ENCODE measurements at places on chromosomes 12 and 14. TPM values are rescaled to one million over a fixed set of nuclear protein-coding genes. Genes with fewer than 3 reads are reported as not detected.

- no peak overlapping the region for H3K4me3 ChIP-seq
- H3K27me3 ChIP-seq: peaks cover 6% of the 10 kb centered on the region
- H3K36me3 ChIP-seq: no peaks in the 10 kb centered on the region
- H3K27ac ChIP-seq: no peak overlapping the region
These were observed 117.5 kb downstream of the ANO2 start for GRCh38 chr12:5827591-5827990.

GRCh38 chr14:99872786-99873440, 79.7 kb downstream of the EML1 start:
- H3K4me3 ChIP-seq: no peak overlapping the region
- peaks cover 62% of the 10 kb centered on the region for H3K27me3 ChIP-seq
- no peaks in the 10 kb centered on the region for H3K4me1 ChIP-seq
- DNase-seq: no peak
- no peak overlapping the region for H3K27ac ChIP-seq
- no peaks in the 10 kb centered on the region for H3K36me3 ChIP-seq

DNA sequence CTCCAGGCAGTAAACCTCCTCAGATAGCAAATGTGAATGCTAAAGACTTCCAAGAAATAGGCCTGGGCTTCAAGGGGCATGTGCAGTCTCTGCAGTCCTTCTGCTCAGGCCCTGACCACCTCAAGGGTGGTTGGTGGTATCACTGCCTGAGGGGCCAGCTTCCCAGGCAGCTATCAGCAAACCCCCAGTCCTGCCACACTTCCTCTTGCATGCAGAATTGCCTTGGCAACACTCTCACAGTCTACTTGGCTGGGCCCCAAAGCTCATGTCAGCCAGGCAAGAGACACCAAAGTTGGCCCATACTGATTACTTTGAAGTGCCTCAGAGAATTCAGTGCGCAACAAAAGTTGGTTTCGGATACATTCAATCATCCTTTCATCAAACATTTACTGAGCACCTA, 3.5 kb upstream of the ASB8 start:
- no peak for DNase-seq
- H3K4me3 ChIP-seq: no peak overlapping the region
- H3K36me3 ChIP-seq: no peaks in the 10 kb centered on the region
- no peak overlapping the region for H3K27ac ChIP-seq
- peaks cover 30% of the 10 kb centered on the region for H3K4me1 ChIP-seq
- H3K27me3 ChIP-seq: peaks cover 9% of the 10 kb centered on the region

GRCh38 chr12:28770322-28770721, 378.8 kb upstream of the FAR2 start:
- DNase-seq: no peak
- H3K4me3 ChIP-seq: no peak overlapping the region
- no peaks in the 10 kb centered on the region for H3K27me3 ChIP-seq
- no peaks in the 10 kb centered on the region for H3K36me3 ChIP-seq

- no peak overlapping the region for H3K27ac ChIP-seq
- no peak for DNase-seq
- H3K4me3 ChIP-seq: no peak overlapping the region
- no peaks in the 10 kb centered on the region for H3K4me1 ChIP-seq
- H3K27me3 ChIP-seq: no peaks in the 10 kb centered on the region
These were observed 586.6 kb upstream of the NOVA1 start for GRCh38 chr14:27184427-27184826.

- H3K27ac ChIP-seq: no peak overlapping the region
- no peak for DNase-seq
- no peaks in the 10 kb centered on the region for H3K27me3 ChIP-seq
These were observed 356.9 kb upstream of the STXBP6 start for GRCh38 chr14:25406818-25407217.

- H3K4me1 ChIP-seq: peaks cover 65% of the 10 kb centered on the region
- H3K27ac ChIP-seq: peak overlapping the region; percentile 92
- H3K36me3 ChIP-seq: peaks cover 7% of the 10 kb centered on the region
- peak; percentile 51 for DNase-seq
These were observed 2.7 kb upstream of the RPS6KA5 start for GRCh38 chr14:91063119-91063518.

DNA sequence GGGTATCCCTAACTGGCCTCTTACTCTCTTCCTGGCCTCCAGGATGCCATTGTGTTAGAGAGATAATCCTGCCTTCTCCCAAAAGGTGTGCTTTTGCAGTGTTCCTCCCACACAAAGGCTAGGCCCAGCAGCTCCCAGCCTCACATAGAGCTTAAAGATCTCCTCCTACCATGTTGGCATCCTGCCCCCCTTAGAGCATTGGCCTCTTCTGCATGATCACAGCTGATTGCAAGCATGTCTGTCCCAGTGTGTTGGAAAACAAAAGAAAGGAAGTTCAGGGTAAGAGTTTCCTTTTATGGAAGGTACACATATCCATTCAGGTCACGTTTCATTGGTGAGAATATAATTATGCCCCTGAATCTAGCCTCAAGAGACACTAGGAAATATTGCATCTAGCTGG, 405.4 kb downstream of the TMTC2 start:
- H3K36me3 ChIP-seq: no peaks in the 10 kb centered on the region
- no peak for DNase-seq
- no peaks in the 10 kb centered on the region for H3K4me1 ChIP-seq
- no peak overlapping the region for H3K27ac ChIP-seq
- no peak overlapping the region for H3K4me3 ChIP-seq

DNA sequence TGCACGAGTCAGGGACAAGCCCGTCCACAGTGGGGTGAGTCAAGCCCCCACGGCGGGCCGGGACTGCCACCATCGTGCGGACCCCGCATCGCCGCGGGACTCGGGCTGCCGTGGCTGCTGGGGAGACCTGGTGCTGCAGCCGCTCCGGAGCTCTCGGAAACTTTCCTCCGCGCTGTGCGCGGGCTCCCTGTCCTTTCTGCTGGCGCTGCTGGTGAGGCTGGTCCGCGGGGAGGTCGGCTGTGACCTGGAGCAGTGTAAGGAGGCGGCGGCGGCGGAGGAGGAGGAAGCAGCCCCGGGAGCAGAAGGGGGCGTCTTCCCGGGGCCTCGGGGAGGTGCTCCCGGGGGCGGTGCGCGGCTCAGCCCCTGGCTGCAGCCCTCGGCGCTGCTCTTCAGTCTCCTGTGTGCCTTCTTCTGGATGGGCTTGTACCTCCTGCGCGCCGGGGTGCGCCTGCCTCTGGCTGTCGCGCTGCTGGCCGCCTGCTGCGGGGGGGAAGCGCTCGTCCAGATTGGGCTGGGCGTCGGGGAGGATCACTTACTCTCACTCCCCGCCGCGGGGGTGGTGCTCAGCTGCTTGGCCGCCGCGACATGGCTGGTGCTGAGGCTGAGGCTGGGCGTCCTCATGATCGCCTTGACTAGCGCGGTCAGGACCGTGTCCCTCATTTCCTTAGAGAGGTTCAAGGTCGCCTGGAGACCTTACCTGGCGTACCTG, 1.1 kb downstream of the PDE3A start:
- peak overlapping the region; percentile 77 for H3K4me3 ChIP-seq
- no peaks in the 10 kb centered on the region for H3K36me3 ChIP-seq
- no peak for DNase-seq
- H3K27ac ChIP-seq: no peak overlapping the region
- peaks cover 57% of the 10 kb centered on the region for H3K27me3 ChIP-seq

- no peaks in the 10 kb centered on the region for H3K36me3 ChIP-seq
- DNase-seq: no peak
- H3K4me1 ChIP-seq: peaks cover 21% of the 10 kb centered on the region
- peaks cover 6% of the 10 kb centered on the region for H3K27me3 ChIP-seq
- no peak overlapping the region for H3K4me3 ChIP-seq
- peak overlapping the region; percentile 29 for H3K27ac ChIP-seq
These were observed 121.4 kb upstream of the RAP1B start for GRCh38 chr12:68489273-68489672.

DNA sequence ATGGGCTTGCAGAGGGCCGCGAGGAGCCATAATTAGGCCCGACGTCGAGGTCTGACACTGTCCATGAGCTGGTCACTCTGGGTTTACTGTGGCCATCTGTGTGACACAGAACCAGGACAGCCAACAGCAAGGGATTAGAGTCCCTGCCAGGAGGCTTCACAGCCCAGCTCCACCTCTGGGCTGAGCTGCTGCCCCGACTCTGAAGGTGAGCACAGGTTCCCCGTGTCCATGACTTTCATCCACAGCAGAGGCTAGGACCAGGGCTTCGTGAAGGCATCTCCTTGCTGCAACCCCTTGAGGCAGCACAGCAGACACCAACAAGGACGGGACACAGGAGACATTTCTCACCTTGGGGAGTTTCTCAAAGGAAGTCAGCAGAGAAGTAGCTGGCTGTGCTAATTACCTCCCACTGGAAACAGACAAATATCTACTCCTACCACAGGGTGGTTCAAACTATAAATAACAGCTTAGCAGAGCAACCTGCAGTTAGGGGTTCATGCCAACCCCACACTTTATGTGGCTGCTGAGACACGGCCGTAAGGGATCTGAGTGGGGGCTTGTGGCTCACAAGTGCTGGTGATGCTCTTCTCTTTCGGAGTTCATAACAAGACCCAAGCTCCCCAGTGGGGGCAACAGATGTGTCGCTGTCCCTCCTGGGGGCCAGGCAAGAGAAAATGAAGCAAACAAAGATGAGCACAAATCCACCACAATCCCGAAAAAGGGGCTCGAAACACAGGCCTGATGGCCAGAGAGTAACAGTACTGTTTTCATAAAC, 29.2 kb downstream of the ZFYVE21 start:
- no peak overlapping the region for H3K4me3 ChIP-seq
- H3K36me3 ChIP-seq: no peaks in the 10 kb centered on the region
- H3K4me1 ChIP-seq: peaks cover 18% of the 10 kb centered on the region
- H3K27ac ChIP-seq: no peak overlapping the region
- H3K27me3 ChIP-seq: no peaks in the 10 kb centered on the region

- no peaks in the 10 kb centered on the region for H3K36me3 ChIP-seq
- H3K4me3 ChIP-seq: no peak overlapping the region
- DNase-seq: no peak
- no peak overlapping the region for H3K27ac ChIP-seq
These were observed 48.5 kb upstream of the ARHGAP5 start for GRCh38 chr14:32028599-32028998.

- H3K27ac ChIP-seq: no peak overlapping the region
- H3K36me3 ChIP-seq: no peaks in the 10 kb centered on the region
- peaks cover 8% of the 10 kb centered on the region for H3K27me3 ChIP-seq
- no peaks in the 10 kb centered on the region for H3K4me1 ChIP-seq
- DNase-seq: no peak
- no peak overlapping the region for H3K4me3 ChIP-seq
These were observed 109.8 kb upstream of the CPSF6 start for GRCh38 chr12:69129564-69129963.

DNA sequence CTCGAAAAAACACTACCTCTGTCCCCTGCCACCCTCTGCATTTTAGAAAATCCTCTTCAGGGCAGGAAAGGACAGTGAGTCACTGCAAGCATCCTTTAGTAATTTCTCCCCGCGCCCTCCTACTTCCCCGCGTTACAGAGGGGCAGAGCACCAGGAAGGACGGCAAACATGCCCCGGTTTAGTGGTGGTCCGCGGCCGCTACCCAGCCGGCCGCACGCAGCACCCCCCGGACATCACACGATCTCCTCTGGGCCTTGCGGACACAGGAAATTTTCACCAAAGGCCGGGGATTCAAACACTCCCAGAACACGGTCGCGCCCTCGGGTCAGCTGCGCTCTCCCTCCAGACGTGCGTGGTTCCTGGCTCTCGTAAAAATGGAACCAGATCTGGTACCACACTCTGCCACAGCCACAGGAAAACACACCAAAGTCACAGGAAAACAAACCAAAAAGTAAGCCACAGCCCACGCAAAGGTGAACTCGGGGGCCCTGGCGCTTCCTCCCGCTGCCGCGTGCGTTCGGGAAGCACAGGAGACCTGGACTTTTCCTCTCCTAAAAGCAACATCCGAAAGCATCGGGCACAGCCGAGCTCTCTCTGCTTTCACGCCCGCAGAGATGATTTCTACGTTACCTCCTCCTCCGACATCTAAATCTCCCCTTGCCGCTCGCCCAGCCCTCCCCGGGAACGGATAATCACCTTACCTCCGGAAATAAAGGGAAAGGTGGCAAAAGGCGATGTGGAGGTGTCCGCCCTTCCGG, 839 bp downstream of the SLC38A1 start:
- H3K27ac ChIP-seq: peak overlapping the region; percentile 99
- H3K4me1 ChIP-seq: peaks cover 25% of the 10 kb centered on the region
- peak; percentile 29 for DNase-seq
- no peaks in the 10 kb centered on the region for H3K27me3 ChIP-seq
- no peak overlapping the region for H3K4me3 ChIP-seq
- H3K36me3 ChIP-seq: peaks cover 14% of the 10 kb centered on the region

- no peak for DNase-seq
- no peak overlapping the region for H3K27ac ChIP-seq
- no peaks in the 10 kb centered on the region for H3K27me3 ChIP-seq
- H3K4me3 ChIP-seq: no peak overlapping the region
- no peaks in the 10 kb centered on the region for H3K36me3 ChIP-seq
These were observed 623.5 kb downstream of the FLRT2 start for GRCh38 chr14:86153480-86153879.

DNA sequence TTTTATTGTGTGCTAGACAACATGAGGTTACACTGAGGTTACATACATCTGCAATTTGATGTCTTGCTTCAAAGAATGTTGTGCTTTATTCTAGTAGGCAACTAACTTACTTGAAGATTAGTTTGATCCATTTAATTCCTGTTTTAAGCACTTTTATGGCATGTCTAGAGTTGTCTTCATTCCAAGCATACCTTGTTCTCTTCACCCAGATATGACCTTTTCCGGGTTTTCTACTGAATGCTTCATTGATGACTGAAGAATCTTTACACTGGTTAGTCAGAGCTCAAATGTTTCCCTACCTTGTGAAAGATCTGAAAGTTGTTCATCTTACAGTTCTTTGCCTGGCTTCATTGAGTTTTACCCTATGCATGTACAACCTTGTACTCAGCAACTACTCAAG, 274.0 kb upstream of the KITLG start:
- no peaks in the 10 kb centered on the region for H3K27me3 ChIP-seq
- H3K4me3 ChIP-seq: no peak overlapping the region
- DNase-seq: no peak
- no peaks in the 10 kb centered on the region for H3K4me1 ChIP-seq
- H3K27ac ChIP-seq: no peak overlapping the region

GRCh38 chr12:132560364-132560613, 50.1 kb downstream of the LRCOL1 start:
- H3K4me1 ChIP-seq: peaks cover 15% of the 10 kb centered on the region
- peak overlapping the region; percentile 84 for H3K4me3 ChIP-seq
- no peaks in the 10 kb centered on the region for H3K36me3 ChIP-seq

DNA sequence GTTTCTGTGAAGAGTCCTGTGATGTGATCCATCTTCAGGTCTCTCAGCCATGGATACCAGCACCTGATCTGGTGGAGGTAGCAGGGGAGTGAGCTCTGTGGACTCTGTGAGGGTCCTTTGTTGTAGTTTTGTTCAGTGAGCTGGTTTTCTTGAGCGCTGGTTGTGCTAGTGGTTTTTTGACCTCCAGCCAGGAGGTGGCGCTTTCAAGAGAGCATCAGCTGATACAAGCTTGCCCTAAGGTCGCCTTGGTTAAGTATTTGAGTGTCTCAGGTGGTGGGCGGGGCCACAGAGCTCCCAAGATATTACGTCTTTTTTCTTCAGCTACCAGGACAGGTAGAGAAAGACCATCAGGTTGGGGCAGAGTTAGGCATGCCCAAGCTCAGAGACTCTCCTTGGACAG, 139.7 kb downstream of the TTLL5 start:
- H3K4me3 ChIP-seq: no peak overlapping the region
- no peaks in the 10 kb centered on the region for H3K4me1 ChIP-seq
- H3K27me3 ChIP-seq: no peaks in the 10 kb centered on the region
- H3K36me3 ChIP-seq: peaks cover 21% of the 10 kb centered on the region

The SLC10A1 gene
- total RNA-seq: not detected

The TAS2R30 gene
- 2.3 TPM for total RNA-seq

The TMEM253 gene
- total RNA-seq: not detected

The ACOT6 gene
- total RNA-seq: not detected

The IQSEC3 gene
- total RNA-seq: 3.8 TPM

The IFNG-AS1 gene
- total RNA-seq: not detected
